ENCODE measurements at places on chromosomes 2 and 18.
A peak's percentile ranks its signal among the peaks of the same experiment; 100 is the strongest.

- DNase-seq, result no peak
These were observed 34.5 kb downstream of the MERTK start for GRCh38 chr2:111932841-111933291.

DNA sequence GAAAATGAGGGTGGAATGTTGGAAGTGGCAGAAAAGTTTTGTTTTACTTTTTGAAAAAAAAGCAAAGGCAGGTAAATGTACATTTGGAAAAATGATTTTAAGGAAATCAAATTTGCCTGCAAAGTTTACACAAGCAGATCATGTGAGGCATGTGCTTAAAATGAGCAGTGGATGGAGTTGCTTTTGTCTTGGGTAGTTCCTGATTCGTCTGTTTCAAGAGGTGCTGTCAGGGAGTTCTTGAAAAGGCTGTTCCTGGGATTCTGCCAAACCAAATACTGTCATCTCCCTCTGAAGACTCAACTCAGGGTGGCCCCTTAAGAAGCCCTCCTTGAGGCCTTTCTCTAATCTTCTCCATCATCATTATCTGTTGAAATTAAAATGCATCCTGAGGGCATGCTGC, 59.0 kb downstream of the TACR1 start:
- peak; percentile 14 for DNase-seq

DNA sequence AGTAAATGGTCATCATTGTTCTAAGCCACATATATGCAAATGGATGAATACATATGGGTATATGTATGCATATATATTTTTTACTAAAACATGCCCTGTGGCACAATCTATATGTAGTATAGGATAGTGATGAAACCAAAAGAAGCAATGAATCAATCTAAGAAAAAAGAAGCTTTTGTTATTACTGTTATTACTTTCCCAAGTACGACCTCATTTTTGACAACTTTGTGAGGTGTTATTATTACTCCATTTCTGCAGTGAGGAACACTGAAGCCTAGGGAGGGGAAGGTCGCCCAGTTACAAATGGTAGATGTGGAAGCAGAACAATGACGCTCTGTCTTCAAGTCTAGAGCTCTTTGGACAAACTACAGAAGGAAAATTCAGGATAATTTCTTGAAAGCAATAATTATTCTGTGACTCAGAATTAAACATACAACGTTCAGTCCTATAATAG, 38.3 kb downstream of the STAT4 start:
- no peak for DNase-seq

DNA sequence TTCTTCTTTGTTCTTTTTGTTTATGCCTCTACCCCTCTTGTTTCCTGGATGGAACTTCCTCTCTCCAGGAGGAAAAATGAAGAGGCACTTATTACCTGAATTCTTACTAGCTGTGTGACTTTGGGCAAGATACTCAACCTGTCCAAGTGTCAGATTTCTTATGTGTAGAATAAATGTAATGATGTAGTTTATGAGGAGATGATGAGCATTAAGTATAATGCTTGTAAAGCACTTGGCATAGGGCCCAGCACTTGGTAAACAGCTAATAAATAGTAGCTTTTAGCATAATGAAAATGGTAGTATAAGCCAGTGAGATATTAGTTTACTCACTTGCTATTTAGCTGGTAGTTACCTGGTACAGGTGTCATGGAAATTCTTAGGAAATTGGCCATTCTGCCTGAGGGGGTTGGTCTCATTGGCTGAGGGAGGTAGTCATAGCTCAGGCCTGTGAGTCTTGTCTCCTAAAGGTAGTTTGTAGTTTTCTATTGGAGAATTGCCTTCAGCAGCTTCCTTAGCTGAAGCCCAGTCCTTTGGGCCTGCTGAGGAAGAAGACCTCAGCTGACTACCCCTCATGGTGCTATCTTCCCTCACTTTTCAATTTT, 133.4 kb upstream of the NABP1 start:
- DNase-seq, result no peak

GRCh38 chr18:57705011-57705410, 83.4 kb upstream of the NARS1 start:
- DNase-seq, result no peak

- DNase-seq, result no peak
These were observed 130.0 kb downstream of the EPHA4 start for GRCh38 chr2:221442128-221442527.

DNA sequence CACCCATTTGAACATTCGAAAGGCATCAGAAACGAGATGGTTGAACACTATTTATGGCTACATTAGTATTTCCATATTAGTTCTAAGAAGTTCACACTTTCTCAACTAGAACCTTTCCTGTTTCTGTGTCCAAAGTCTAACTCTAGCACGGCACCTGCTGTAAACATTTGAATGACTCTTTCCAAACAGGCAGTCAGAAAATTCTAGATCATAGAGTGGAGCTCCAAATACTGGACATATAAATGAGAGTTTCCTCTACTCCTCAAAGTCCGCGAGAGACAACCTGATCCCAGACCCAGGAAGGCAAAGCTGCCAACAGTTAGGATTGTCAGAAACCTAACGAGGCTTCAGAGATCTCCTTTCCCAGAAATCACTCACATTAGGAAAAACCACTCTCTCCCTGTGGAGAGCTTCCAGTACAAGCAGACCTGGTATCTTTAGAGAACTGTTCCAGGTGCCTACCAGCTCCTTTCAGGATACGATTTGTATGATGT, 10.6 kb downstream of the RND3 start:
- DNase-seq, result no peak

DNA sequence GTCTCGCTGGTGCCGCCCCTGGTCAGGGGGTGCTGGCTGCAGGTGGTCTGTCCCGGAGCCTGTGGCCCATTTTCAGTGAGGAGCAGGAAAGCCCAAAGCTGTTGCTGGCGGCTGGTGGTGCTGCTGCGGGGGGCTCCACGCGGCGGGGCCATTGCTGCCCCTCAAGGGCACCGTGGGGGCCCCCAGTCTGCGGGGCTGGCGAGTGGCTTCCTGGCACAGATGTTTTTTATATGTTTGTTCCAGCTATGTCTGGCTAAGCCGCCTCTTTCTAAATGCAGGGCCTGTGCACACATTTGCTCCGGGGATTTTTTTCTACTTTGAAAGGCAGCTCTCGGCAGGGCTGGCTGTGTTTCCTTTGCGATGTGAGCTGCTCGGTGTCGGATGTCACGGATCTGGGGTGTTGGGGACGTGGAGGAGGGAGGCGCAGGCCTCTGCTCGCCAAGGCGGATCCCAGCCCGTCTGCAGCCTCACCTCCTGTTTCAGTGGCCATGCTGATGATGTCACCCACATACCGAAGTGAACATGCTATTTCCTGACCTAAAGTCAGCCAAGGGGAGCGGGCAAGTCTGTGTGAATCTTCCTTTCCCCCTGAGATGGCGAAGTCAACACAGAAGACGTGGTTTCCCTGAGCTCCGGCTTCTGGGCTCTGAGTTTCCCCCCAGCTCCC, 112.0 kb upstream of the CTDP1 start:
- DNase-seq, result peak; percentile 85

DNA sequence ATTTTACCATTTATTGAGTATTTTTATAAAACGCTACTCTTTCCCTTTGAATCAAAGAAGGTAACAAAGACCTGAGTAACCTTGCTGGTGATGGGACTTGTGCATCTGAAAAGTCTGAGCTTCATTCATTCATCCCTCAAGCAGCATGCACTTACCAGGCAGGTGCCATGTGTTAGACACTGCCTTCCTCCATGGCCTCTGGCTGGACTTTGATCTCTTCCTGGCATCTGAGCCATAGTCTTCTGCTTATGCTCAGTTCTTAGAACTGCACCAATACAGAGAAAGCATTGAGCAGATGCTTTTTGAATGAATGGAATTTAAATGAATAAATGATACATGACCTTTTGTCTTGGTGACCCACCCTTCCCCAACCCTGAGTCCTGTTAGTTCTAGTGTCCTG, 251.4 kb upstream of the COPS8 start:
- DNase-seq, result no peak

DNA sequence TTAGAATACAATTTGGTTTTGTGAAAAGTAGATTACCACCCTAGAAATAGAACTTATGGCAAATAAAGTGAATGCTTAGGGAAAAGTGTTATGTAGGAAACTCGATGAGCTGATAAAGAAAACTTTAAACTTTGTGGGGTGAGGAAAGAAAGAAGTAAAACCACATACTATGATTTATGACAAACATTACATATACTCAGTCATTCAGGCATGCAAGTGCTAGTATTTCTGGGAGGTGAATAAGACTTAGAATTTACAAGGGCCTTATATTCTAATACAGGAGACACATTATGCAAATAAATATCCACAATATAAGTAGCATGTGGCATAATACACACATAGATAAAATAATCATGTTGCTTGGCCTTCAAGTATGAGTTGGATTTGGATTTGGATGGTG, 618.1 kb downstream of the XIRP2 start:
- no peak for DNase-seq

DNA sequence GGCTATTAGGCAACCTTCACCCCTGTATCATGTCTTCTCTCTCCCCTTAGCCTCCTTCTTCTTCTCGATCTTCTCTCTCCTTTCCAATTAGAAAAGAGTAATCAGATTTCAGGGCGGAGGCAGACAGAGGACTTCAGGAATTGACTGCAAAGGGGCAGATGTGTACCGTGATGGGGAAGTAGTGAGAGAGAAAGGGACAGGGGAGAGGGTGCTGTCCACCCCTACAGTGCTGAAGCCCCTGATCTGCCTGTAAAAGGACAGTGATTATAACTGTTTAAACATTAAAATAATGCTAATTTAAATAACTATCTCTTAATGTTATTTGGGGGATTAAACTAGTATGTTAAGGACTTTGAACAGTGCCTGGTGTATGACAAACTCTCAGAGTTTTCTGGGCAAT, 178.5 kb downstream of the ACTR3 start:
- DNase-seq, result peak; percentile 10

DNA sequence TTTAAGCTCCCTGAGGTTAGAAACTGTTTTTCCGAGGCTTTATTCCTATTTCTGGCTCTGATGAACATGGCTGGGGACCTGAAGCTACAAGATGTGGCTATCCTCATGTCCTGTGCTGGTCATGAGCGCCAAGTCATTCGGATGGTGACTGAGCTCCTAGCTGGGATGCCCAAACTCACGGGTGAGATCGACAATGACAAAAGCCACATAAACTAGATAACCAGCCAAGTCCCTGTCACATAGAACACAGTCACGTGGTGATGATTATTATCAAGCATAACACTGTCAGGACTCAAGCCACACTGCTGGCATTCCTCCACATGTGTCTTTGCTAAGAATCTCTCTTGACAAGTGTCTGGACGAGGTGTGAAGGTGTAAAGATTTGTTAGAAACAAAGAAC, 274.9 kb downstream of the CLIP4 start:
- no peak for DNase-seq

DNA sequence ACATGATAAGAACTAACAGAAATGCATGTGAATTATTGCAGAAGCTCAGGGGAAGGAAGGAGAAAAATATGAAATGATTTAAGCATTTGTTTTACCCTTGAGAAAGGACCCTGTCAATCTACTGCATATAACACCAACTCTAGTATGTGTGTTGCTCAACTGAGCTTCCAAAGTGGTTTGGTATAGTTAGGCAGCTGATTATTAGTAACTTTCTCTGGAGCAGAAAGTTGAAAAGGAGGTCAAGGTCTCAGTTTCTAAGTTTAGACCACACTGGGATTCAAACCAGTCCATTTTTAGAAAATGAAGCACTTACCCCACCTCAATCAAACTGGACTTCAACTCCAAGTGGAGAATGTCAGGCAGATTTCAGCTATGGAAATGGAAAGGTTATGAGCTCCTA, 123.3 kb upstream of the CDC42EP3 start:
- no peak for DNase-seq

GRCh38 chr2:31331156-31331555, 83.4 kb downstream of the XDH start:
- no peak for DNase-seq

GRCh38 chr2:133829450-133830020, 261.3 kb upstream of the NCKAP5 start:
- DNase-seq, result no peak

DNA sequence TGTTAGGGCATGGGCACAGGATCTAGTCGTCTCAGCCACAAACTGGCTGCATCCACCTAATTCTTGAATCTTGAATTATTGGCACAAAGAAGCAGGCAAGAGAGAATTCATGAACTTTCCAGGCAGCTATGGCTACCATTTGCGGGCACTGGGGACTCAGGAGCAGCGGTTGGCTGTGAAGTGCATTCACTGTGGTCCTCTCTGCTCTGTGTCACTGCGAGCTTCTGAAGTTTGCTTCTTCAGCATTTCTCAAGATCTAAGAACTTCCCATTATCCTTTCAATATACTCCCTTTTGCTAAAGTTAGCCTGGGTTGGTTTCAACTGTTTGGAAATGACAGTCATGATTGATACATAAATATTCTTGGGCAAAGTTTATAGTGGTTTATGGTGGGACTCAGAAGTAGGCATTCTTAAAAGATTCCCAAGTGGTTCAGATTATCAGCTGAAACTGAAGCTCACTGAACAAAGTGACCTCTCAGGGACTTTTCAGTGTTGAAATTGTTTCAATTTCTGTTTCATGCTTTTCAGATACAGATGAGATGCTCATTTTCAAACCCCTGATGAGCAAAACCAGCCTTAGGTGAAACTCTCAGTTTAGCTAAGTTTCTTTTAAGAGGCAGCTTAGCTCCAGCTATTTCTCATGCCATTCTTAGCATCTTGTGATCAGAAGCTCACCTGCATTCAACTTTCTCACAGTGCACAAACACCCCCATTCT, 1258.3 kb upstream of the GYPC start:
- no peak for DNase-seq

DNA sequence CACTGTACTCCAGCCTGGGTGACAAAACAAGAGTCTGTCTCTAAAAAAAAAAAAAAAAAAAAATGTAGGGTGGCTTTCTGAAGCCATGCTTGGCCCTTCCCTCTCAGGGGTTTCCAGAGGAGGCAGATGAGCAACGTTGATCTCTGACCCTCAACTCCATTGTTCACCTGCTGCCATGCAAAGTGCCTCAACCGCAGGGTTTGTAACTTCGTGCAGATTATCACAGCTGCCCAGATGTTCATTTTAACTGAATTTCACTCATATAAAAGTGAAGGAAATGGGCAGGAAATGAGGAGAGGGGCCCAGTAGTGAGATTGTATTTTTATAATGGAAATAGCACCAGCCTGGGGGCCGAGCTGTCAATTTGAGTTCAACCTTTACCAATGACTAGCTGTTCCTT, 14.9 kb upstream of the B3GNT2 start:
- no peak for DNase-seq

GRCh38 chr2:240355962-240356361, 79.5 kb upstream of the GPC1 start:
- DNase-seq, result no peak

DNA sequence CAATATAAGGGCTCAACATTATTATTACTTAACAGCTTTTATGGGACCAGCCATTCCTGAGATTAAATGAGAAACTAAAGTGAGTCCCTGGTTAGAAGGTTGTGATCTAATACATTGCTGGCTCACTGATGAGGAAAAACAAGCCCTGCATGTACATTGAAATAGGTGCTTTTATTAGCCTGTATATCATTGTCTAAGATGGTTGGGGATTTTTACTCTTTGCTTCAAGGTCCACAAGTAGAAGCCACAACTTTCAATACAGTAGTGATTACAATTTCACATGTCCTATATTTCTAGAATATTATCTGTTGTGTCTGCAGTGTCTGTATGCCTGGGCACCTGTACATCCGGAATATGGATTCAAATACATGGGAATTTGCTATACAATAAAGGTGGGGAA, 104.1 kb upstream of the FZD5 start:
- no peak for DNase-seq

GRCh38 chr2:216702756-216703155, 7.4 kb upstream of the IGFBP5 start:
- no peak for DNase-seq

Data from HT1080 (cell line).